Activated CD4-positive, alpha-beta memory T cell treated with anti-CD3 and anti-CD28 coated beads, Interleukin-2, amount 10 ng/mL, durations not matched to agents 7 days and 5 days (primary cell): ENCODE measurements at places on chromosomes 5 and 9.

DNA sequence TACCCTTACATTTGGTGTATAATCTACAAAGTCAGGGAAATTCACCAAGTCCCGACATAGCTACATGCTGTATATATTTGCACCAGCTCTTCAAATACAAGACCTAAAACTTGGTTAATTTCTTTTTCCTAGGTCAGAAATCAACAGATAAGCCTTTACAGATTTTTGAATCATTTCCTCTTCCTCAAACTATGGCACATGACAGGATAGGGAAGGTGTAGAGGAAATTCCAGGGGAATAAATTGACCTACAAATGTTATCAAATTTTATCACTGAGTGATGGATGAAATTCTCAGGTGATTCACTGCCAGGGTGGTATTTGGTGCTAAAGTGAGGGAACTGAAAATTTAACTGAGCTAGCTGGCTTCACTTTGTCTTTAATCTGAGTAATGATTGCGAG is 360.0 kb downstream of the BNC2 start:
- no peak for DNase-seq

DNA sequence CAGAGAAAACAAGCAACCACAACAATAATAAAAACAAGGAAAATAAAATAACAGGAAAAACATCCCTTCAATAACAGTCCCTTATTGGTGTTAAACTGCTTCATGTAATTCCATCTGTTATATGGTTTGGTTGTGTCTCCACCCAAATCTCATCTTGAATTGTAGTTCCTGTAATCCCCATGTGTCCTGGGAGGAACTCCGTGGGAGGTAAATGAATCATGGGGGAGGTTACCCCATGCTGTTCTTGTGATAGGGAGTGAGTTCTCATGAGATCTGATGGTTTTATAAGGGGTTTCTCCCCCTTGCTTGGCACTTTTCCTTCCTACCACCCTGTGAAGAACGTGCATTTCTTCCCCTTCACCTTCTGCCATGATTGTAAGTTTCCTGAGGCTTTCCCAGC is 369.8 kb downstream of the TMEM232 start:
- no peak for DNase-seq

DNA sequence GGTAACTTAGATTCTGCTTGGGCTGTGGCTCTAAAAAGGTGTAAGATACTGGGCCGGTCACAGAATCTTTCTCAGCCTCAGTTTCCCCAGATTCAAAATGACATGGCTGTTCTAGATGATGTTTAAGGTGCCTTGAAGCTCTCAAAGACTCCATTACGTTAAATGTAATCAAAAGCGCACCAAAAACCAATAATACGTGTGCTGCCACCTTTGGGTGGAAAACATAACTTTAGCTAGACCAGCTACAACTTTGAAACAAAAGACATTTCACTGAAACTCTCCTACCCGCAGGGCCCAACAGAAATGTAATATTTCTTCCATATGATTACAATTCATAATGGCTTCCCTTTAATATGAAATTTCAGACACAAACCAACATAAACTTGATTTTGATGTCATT is 35.0 kb upstream of the PCSK5 start:
- no peak for DNase-seq

- DNase-seq: no peak
Measured at GRCh38 chr5:168712280-168712924, 133.2 kb upstream of the PANK3 start.

- DNase-seq: no peak
Measured at GRCh38 chr9:97749928-97750327, 52.8 kb upstream of the XPA start.

- no peak for DNase-seq
Measured at GRCh38 chr5:7925961-7926695, 57.2 kb downstream of the MTRR start.
